ENCODE measurements at places on chromosomes 5 and 9. TPM values are rescaled to one million over a fixed set of nuclear protein-coding genes. Genes with fewer than 3 reads are reported as not detected.

The C5orf52 gene
- total RNA-seq, result not detected

- DNase-seq, result no peak
Observed at GRCh38 chr9:111095441-111095840, 57.2 kb upstream of the LPAR1 start.

GRCh38 chr9:76644171-76644570, 120.1 kb upstream of the PCA3 start:
- DNase-seq, result no peak

The HSDL2 gene
- 21.4 TPM for total RNA-seq

DNA sequence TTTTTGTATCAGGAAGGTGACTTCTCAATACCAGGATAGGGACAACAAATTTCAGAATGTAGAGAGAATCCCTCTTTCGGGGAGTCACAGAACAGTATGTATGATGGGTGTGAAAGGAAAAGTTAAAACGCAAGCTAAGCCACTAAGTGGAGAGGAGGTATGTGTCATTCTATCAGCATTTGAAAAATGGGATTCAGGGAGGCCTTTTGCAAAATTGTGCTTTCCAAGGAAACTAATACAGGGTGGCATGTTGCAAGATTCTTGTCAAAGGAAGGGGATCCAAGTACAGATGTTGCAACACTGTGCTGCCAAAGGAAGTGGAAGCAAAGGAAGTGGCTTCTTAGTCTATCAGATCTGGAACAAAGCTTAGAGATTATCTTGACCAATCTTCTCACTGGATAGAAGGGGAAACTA, 12.6 kb upstream of the TNIP1 start:
- no peak for DNase-seq

GRCh38 chr9:76394960-76395252, 680 bp upstream of the RFK start:
- peak; percentile 68 for DNase-seq

The PCSK1 gene
- 1.6 TPM for total RNA-seq

GRCh38 chr9:72930828-72931227, 22.0 kb downstream of the ALDH1A1 start:
- no peak for DNase-seq

DNA sequence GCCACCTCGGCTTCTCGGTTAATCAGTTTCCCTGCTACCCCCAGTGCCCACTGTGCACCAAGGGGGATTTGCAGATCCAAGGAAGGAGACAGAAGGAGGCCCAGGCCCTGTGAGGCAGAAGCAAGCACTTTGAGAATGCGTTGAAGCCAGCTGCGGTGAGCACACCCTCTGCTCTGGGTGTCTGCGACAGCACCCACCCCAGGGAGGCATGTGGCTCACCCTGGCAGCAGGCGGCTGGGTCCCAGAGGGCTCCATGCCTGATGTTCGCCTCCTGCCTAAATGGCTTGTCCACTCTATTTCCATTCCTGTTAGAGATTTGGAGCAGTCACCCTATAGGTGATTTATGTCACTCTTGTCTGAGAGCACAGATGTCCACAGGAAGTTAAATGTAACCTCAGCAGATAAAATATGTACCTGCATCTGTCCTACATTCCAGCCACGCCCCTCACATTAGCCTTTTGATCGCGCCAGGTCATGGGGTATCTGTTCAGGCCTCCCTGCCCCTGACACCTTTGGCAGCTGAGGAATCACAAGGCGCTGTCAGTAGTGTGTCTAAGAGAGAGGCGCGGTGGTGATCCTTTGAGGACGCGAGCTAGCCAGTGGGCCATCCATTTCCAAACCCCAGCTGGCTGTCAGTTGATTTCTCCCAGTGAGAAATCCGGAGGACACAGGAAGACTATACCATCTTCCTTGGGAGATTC, 28.1 kb downstream of the PTGES2 start:
- DNase-seq, result no peak

DNA sequence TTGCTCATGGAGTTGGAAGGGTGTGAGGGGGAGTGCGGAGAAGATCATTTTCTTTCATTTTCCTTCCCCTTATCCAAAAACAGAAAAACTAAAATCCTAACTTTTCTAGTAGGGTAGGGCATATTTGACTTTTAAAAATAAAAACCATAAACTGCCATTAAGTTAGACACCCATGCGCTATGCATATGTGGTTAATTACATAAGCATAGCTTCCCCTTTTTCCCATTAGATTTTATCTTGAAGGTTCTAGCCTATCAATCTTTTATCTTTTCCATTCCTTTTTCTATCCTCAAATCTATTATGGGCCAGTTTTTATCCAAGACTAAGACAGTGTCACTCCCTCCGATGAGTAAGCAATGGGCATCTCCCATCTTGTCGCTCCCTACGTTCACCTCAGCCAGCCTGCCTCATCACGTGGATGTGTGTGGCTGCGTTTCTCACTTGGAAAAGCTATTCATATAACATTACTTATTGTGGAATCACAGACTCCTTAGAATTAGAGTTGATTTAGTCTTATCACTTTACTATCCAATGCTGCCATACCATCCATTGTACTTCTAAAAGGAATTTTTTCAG, 49.2 kb downstream of the PCSK5 start:
- no peak for DNase-seq

The KIF24 gene
- total RNA-seq, result 0.78 TPM

The OCLN gene
- 3.6 TPM for total RNA-seq
